ENCODE measurements at places on chromosomes 7 and 10. TPM values are rescaled to one million over a fixed set of nuclear protein-coding genes. Genes with fewer than 3 reads are reported as not detected.

KIF11 gene
- total RNA-seq: 21.3 TPM

WNT8B gene
- not detected for total RNA-seq

EPO gene
- not detected for total RNA-seq

PRKCQ gene
- total RNA-seq: 0.52 TPM

ELFN1 gene
- total RNA-seq: not detected

OPALIN gene
- not detected for total RNA-seq

NEUROD6 gene
- not detected for total RNA-seq

CYP26A1 gene
- not detected for total RNA-seq

OR6V1 gene
- total RNA-seq: not detected

CAV2 gene
- 171 TPM for total RNA-seq

FAM25A gene
- not detected for total RNA-seq

NUTM2E gene
- total RNA-seq: 0.12 TPM

OR2A7 gene
- total RNA-seq: 10.0 TPM

NEUROG3 gene
- total RNA-seq: not detected
